ENCODE measurements at places on chromosomes 13 and 19. TPM values are rescaled to one million over a fixed set of nuclear protein-coding genes. Genes with fewer than 3 reads are reported as not detected.

Gene LENG9
- total RNA-seq, result 9.3 TPM

GRCh38 chr13:40668335-40668734 is 1.9 kb upstream of the FOXO1 start:
- DNase-seq, result peak; percentile 92

- DNase-seq, result no peak
Measured at GRCh38 chr13:27472941-27473340, 22.6 kb upstream of the MTIF3 start.

Gene REEP6
- 0.99 TPM for total RNA-seq

Gene RDH8
- total RNA-seq, result not detected

DNA sequence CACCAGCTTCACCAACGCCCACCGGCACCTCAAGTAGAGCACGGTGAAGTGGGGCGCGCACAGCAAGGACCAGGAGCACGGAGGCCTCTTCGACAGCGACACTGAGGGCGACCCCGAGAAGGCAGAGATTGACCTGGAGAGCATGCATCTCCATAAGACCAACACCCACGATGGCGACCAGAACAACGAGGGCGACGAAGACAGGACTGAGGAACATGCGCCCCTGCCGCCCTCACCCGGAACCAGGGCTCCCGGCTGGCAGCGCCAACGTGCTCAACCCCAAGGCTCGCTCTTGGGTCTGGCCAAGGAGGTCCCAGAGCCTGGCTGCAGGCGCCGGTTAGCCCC is 18.5 kb upstream of the RNF17 start:
- DNase-seq, result no peak

DNA sequence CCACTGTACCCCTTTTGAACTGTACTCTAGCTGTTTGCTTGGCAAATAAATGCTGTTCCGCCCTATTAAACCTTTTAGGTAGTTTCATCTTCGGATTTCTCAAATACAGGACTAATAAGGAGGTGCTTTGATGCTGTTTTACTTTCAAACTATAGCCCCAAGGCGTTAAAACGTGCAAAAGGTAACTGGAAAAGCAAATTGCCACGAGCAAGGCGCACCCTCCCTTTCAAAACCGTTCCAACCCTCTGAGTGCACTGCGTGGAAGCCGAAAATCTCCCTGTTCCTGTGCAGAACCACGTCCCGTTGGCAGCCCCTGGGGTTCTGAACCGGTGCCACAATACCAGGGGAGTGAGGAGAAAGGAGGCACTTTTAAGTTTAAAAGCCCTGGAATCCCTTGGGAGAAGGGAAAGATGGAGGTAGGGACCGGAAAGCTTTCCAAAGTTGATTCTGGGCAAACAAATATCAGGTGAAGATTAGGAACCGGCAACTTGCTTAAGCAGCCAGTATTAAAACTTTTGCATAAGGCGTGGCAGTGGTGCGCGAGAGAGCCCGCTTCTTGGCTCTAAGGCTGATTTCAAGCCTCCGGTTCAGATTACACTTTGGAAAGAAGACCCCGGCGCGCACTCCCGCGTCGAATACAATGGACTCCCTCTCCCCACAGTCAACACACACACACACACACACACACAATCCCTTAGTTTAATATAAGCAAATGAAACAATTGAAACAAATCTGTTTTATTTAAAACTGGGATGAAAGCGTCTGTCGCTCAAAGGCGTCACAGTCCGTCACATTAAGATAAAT is 9.5 kb downstream of the POU4F1 start:
- no peak for DNase-seq

- DNase-seq, result no peak
Measured at GRCh38 chr13:33326246-33326645, 40.7 kb upstream of the STARD13 start.

DNA sequence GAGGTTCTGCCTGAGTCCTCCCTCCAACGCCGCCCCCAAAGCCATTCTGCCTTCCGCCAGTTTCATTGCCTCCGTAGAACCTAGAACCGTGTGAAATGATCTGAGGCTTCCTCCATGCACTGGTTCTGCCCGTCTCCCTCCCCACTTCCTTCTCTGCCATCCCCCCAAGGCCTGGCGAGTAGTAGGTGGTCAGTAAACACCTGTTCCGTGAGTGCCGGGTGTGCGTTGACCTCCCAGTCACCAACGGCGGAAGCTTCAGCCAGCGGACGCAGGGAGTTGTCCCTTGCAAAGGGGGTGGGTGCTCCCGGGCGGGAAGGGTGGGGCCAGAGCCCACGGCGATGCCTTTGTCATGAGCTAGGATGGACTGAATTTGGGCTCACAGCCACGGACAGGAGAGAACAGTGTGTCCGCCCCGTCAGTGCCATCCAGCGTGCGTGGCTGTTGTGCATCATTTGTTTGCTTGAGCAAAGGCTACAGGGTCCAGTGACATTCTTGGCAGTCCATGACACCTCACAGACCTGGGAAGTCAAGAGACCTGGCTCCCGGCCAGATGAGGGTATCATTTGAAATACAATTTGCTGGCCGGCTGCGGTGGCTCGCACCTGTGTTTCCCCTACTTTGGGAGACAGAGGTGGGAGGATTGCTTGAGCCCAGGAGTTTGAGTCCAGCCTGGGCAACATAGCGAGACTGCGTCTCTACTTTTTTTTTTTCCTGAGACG is 43.1 kb downstream of the NFIC start:
- DNase-seq, result peak; percentile 96

Gene SLC25A42
- 16.8 TPM for total RNA-seq

Gene AP1M2
- not detected for total RNA-seq
